Fibroblast of skin of left biceps (primary cell): ENCODE measurements at places on chromosomes 2 and 18.

DNA sequence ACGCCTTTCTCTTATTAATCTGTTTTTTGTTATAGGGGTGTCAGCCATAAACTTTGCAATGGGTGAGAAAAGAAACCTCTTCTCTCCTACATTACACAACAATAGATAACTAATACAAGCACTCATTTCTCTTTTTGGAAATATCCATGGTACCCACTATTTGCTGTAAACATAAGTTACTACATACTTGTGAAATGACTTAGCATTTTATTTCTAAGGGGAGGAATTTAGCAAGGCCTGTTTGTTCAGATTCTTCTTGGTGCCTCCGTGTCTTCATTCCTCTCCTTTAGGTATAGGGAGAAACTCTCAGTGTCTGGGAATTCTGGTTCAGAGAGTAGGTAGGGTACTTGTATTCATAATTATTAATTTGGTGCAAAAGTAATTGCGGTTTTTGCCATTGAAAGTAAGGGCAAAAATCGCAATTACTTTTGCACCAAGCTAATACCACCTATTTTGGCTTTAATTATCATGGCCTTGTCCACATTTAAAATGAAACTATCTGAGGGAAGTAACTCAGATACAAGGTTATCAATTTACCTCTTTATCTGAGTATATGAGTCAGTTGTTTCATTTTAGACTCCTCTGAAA is 134.8 kb downstream of the MREG start:
- DNase-seq, result no peak

GRCh38 chr2:39834426-39834825 is 55.4 kb upstream of the THUMPD2 start:
- no peak for DNase-seq

DNA sequence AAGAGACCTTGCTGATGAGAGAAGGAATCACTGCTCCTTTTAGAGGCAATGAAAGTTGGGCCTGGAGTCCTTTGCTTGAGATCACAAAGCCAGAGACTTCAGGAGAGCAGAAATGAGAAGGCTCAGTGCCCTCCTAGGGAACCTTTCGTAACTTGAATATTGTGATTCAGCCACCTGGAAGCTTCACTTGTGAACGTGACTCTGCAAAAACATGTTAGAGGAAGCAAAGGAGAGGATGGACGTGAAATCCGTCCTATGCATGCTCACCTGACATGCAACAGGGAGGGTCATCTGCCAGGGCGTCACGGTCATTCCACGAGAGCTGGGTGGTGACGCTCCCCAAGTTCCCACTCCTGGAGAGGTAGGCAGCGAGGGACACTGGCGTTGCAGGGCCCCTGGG is 243.6 kb downstream of the AGAP1 start:
- no peak for DNase-seq

DNA sequence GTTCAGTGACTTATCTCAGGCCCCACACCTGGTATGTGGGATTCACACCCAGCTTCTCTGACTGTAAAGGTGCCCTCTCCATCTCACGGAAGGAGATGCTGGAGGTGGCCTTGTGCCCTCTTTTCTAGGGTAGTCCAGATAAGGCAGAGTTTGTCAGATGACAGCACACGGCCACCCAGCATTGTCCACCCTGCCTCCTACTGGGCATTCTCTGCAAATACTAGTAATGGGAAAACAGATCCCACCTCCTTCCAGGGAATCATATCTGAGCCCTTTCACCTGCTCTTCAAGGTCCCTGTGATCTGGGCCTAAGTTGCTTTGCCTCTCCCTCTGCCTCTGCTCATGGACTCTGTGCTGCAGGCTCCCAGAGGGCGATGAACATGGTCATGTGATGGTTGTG is 214.7 kb downstream of the CLIP4 start:
- DNase-seq, result no peak

- no peak for DNase-seq
Observed at GRCh38 chr2:207337234-207338219, 171.8 kb upstream of the KLF7 start.

DNA sequence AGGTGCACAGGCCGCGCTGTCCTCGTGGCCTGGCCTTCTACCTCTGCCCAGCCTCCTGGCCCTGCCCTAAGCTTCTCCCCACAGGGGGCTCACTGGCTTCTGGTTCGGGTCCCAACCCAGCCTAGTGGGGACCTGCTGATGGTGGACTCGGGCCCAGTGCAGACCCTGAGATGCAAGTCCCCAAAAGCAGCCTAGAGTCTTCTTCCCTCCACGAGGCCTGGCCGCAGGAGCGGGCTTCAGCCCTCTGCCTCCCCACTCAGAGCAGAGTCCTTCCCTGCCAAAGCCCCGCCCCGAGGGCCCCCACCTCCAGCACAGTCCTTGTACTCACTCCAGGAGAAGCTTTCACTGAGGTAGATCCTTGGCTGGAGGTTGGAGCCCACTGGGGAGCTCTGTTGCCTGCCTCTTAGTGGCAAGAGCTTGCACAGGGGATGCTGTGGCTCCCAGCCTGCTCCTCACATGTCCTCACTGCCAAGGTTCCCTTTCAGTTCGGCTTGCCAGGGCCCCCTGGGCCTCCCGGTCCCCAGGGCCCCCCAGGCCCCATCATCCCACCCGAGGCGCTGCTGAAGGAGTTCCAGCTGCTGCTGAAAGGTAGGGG is 3.6 kb downstream of the ERFE start:
- DNase-seq, result no peak

DNA sequence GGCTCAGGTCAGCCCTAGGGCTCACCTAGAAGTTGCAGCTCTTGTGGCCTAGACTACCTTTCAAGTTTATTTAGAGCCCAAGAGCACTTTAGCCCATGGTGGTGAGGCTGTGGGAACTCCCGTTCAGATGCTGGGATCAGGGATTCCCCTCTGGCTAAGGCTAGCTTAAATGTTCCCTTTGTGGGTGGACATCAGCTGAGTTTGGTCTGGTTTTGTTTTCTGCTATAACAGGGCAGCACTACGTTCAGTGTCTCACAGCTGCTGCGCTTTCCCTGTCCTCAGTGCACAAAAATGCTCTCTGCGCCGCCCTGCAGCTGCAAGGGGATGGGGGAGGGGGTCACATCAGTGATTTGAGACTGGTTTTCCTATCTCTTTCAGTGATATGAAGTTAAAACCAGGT is 170.5 kb upstream of the KCNJ3 start:
- DNase-seq, result no peak

GRCh38 chr2:196108604-196109003 is 40.0 kb upstream of the DNAH7 start:
- no peak for DNase-seq

DNA sequence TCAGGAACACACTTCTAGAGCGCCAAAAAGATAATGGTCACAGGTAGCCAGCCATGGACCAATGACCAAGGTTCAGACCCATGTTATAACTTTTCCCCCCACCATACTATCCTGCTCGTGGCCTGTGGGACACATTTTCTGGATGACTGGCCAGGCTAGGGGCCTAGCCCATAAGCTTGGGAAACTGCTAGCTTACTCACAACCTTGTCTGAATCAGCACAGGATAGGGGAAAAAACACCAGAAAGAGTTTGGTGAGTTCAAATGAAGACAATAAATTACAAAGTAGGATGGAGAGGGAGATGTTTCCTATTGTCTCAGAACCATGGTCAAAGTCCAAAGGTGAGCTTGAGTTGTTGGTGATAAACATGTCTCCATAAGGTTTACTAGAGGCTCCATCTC is 156.3 kb upstream of the CCDC68 start:
- DNase-seq, result no peak

DNA sequence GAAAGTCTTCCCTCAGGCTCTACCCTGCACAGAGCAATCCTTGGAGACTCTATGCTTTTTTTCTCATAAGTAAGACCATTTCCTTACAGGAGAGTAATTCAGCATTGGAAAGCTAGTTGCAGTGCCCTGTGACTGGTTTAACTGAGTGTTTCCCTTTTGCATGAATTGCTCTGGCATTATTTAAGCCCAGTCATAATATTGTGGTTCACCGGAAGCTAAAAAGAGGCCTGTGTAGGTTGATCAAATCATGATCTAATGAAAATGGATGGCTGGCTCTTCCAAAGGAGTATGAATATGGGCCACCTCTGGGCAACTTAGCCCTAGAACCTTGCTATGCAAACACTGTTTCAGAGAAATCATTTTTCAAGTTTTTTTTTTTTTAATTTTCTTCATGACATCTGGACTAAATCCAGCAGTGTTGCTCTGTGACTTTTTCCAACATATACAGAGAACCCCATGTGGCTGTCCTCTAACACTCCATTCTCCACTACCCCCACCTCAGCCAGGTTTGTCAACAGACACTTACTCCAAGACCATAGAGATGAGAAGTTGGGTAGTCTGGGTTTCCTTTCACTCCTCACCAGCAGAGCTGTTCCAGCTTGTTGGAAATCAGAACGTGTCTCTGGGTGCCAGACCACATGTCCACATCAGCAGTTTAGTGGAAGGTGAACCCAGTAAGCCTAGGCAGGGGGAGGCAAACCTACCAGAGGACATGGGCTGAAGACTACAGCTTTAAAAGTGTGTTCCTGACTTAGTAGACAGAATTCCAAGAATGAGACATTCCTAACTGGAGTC is 175.2 kb upstream of the SLC14A2 start:
- DNase-seq, result no peak

DNA sequence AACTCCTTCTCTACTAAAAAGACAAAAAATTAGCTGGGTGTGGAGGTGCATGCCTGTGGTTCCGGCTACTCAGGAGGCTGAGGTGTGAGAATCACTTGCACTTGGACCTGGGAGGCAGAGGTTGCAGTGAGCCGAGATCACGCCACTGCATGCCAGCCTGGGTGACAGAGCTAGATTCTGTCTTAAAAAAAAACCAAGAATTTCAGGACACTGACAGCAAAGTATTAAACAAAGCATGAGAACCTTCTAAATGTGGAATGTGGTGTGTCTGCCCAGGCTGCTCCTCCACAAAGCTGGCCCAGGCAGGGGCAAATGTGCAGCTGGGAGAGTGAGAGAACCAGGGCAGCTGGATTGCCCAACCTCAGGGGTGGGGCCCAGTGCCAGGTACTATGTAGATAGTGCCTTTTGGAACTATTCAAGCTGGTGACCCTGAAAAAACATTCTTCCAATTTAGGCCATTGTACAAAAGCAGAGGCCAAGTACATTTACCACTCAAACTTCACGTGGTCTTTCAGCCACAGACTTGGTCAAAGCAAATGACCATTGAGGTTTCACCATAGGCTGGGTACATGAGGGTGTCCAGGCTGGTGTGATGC is 6.7 kb upstream of the UGT1A5 start:
- no peak for DNase-seq
